HuH-7 (cell line): ENCODE measurements at places on chromosomes 2 and 18.

GRCh38 chr2:136376211-136376610 lies 258.3 kb upstream of the CXCR4 start:
- DNase-seq: no peak

GRCh38 chr18:31555971-31556747 lies 35.5 kb upstream of the TTR start:
- no peak for DNase-seq

GRCh38 chr2:45950606-45951005 lies 299.1 kb downstream of the PRKCE start:
- DNase-seq: no peak

GRCh38 chr18:10687161-10687925 lies 161.5 kb downstream of the NAPG start:
- no peak for DNase-seq

- no peak for DNase-seq
These were observed 74.0 kb upstream of the SULT1C3 start for GRCh38 chr2:108165729-108166128.

GRCh38 chr2:135820003-135820618 lies 16.9 kb downstream of the LCT start:
- DNase-seq: no peak

- no peak for DNase-seq
These were observed 98.6 kb downstream of the BABAM2 start for GRCh38 chr2:27989149-27989548.
